ENCODE measurements at places on chromosomes 1 and 21.

DNA sequence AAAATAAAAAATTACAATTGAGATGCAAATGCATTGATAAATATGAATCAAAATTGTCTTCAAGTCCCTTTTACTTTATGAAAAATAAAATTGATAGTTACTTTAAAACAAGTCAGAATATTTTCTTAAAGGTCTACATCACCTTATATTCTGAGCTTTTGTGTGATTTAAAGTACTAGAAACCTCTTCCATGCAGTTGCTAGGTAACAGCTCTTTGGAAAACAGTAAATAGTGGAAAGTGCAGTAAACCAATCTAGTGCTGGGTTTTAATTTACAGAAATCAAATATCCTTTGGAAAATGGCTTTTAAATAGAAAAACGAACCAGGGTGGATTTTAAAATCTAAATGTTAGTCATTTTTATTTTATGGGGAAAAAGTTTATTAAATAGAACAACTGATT is 227.9 kb downstream of the KCNT2 start:
- DNase-seq: no peak

GRCh38 chr1:5389101-5389885 is 602.9 kb downstream of the NPHP4 start:
- no peak for DNase-seq

DNA sequence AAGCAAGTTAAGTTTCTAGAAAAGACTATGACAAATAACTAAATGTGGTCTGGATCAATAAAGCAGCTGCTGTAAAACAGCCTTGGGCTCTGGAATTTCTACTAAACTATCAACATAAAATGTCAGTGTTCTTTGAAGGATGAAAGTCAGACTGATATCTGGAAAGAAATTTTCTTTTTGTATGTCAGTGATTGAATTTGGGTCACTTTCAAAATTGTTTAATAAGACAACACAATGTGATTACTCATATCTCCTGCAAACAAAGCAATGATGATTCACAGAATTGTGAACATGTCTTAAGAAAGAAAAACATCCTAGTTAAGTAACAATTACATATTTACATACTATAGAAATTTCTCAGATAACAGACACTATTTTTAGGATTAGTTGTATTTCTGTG is 826.4 kb downstream of the PLA2G4A start:
- no peak for DNase-seq

- DNase-seq: no peak
Measured at GRCh38 chr1:63304410-63304809, 18.0 kb upstream of the FOXD3 start.

GRCh38 chr1:228515200-228515834 is 28.1 kb downstream of the RNF187 start:
- peak; percentile 21 for DNase-seq
